Fibroblast of lung (primary cell): ENCODE measurements at places on chromosomes 1 and 21. TPM values are rescaled to one million over a fixed set of nuclear protein-coding genes. Genes with fewer than 3 reads are reported as not detected.

DNA sequence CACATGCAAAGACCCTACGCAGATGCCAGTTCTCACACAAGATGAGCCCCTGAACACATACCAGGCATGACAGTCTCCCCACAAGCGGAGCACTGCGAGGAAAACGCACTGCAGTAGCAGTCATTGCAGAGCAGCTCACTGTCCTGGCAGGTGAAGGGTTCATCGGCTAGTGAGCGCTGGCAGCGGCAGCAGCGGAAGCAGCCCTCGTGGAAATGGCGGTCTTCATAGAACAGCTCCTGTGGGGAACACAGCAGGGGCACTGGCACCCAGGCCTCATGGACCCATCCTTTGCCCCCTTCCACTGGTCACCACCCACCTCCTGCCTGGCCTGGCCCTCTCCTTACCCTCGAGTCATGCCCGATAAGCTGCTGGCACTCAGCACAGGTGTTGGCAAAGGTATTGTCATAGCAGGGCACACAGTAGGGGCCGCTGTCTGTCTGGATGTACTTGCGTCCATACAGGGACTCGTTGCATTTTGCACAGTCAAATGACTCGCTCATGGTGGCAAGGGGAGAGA is 6.3 kb downstream of the FHL3 start:
- DNase-seq: no peak

- no peak for DNase-seq
Measured at GRCh38 chr1:30377230-30378002, 346.0 kb downstream of the MATN1 start.

- DNase-seq: peak; percentile 91
Measured at GRCh38 chr1:243525085-243525487, 269.2 kb downstream of the SDCCAG8 start.

DNA sequence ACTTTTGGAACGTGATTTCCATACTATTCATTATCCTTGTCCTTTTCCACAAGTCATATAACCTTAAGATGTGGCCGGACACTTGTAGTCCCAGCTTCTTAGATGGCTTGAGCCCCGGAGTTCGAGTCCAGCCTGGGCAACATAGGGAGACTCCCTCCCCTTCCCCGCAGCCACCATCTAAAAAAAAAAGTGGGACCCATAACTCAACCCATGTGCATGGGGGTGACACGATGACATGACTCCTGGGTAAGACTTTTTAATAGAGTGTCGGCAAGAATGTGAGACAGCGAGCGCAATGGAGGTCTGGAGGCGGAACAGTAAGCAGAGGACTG is 25.7 kb downstream of the MIA3 start:
- DNase-seq: no peak

DNA sequence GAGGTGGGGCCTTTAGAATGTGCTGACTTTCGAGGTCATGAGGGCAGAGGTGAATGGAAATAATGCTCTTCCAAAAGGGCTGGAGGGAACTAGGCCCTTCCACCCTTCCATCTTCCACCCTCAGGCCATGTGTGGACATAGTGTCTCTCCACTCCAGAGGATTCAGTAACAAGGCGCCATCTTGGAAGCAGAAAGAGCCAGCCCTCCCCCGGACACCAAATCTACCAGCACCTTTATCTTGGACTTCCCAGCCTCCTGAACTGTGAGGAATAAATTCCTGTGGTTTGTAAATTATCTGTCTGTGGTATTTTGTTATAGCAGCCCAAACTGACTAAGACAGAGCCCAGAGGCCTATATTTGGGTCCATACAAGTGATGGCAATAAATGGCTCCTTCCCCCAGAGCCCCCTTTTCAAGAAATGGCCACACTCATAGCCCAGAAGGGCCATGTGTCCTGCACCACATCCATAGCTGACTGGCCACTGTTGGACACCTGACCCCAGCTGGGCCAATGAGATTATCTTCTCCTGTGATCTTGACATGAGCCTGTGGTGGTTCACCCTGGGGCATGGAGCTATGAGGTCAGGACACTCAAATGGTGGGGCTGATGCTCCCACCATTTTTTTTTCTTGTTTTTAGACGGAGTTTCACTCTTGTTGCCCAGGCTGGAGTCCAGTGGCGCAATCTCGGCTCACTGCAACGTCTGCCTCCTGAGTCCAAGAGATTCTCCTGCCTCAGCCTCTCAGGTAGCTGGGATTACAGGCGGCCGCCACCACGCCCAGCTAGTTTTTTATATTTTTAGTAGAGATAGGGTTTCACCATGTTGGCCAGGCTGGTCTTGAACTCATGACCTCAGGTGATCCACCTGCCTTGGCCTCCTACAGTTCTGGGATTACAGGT is 114.9 kb downstream of the RRAGC start:
- DNase-seq: no peak

GRCh38 chr1:64909031-64909430 is 57.3 kb downstream of the JAK1 start:
- no peak for DNase-seq

DNA sequence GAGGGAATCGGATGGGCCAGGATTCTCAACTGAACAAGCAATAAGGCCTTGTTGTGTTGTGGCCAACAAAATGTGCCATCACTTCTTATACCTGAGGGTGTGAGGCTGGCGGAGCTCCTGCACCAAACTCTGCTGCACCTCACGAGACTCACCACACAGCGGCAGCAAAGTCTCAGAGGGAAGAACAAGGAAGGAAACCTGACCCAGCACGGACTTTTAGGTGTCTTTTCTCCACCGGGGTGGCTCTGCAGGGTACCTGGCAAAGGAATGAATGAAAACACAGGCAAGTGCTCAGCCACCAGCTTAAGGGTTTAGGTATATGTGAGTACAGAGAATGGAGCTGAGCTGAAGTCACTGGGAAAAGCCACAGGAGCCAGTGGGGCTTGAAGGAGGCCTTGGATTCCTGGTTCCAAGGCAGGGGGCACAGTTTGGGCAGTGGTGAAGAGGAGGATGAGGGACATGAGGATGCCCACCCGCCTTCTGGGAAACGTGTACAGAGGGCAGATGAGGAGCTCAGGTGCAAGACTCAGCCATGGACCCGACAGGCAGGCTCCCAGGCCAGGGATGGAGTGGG is 31.1 kb upstream of the HSD3B1 start:
- peak; percentile 11 for DNase-seq

DNA sequence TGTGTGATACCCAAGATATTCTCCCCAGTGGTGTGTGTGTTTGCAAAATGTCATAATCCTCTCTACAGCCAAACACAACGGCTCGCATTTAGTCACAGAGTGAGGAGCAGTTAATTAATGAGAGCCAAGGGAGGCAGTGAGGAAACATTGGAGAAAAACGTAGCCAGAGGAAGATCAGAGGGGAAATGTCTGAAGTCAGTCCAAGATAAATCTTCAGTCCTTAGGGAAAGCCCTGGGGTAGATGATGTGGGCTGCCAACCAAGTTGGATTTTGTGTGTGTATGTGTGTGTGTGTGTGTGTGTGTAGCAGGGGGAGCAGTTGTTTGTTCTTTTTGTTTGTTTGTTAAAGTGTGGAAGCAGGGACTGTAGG is 201.0 kb upstream of the PTBP2 start:
- peak; percentile 51 for DNase-seq

- DNase-seq: no peak
Measured at GRCh38 chr1:170593173-170594011, 61.4 kb downstream of the GORAB start.

DNA sequence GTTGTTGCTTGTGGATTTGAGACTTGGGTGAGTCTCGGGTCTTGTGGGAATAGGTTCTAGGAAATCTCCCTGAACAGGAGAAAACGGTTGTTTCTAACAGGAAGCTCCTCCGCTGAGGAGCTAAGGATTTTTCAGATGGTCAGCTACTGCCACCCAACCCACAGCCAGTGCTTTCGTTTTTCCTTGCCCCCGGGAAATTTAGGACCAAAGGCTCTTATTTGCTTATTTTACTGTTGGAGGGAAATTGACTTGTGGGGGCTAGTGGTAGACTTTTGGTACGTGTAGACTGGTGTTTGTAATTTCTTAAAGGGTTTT is 792 bp downstream of the SNX7 start:
- peak; percentile 63 for DNase-seq

DNA sequence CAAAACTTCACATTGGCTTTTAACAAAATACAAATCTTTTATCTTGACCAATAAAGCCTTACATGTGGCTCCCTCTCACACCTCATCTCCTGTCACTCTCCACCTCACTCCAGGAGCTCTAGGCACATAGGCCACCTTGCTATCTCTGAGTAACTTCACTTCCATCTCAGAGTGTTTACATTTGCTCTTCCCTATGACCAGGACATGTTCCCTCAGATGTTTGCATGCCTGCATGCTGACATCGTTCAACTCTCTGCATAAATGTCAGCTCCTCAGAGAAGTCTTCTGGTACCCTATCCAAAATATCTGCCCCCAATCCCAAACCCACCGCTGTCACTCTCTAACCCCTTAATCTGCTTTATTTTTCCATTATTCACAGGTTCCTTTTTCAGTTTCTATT is 110.9 kb downstream of the TOMM20 start:
- peak; percentile 61 for DNase-seq

DNA sequence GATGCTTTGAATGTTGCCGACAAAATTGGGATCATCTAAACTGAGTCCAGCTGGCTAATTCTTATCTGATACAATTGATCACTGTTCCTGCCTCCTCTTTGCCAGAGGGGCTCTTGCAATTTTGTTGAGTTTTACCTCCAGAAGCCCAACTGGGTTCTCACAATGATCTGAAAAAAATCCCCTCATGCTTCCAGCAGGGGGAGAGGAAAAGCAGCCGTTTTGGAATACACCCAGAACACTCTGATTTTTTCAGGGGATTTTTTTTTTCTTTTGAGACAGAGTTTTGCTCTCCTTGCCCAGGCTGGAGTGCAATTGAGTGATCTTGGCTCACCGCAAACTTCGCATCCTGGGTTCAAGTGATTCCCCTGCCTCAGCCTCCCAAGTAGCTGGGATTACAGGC is 13.9 kb upstream of the RERE start:
- peak; percentile 30 for DNase-seq

DNA sequence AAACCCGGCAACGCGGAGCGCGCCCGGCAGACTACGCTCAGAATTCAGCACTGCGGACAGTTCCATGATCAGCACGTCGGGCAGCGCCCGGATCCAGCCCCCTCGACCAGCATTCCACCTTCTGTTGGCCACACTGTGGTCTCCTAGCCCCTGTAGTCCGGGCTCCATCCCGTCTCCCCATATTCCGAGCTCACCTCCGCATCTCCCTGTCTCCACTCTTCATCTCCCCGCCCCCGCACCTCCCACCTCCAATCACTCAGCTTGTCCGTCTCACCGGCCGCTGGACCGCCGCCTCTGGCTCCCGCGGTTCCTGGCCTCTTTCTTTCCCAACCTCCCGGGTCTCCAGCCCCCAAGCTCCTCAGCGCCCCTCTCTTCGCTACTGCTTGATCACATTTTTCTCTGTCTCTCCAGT is 500 bp downstream of the EPHA10 start:
- peak; percentile 30 for DNase-seq

- DNase-seq: no peak
Measured at GRCh38 chr1:4219826-4220225, 319.8 kb upstream of the C1orf174 start.

GRCh38 chr1:180606155-180606554 is 25.7 kb upstream of the XPR1 start:
- no peak for DNase-seq

DNA sequence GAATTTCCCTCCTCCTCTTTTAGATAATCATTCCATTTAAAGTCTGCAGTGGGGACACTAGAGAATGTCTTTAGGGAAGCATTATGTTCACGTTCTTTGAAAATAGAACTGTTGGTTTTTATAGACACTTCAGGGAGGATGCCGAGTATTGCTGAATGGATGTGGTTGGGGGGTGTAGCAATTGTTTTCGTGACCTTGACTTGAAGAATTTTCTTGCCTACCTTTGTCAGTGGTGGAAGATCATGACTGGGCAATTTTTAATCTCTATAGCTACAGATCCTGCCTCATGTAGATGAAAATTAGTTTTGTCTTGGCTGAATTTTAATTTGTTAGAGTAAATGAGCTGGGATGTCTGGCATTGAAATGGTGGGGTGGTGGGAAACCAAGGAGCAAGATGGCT is 3.8 kb downstream of the SMG7 start:
- no peak for DNase-seq

- peak; percentile 81 for DNase-seq
Measured at GRCh38 chr1:115929881-115930280, 46.4 kb upstream of the SLC22A15 start.

GRCh38 chr1:30191154-30191702 is 532.2 kb downstream of the MATN1 start:
- peak; percentile 88 for DNase-seq

DNA sequence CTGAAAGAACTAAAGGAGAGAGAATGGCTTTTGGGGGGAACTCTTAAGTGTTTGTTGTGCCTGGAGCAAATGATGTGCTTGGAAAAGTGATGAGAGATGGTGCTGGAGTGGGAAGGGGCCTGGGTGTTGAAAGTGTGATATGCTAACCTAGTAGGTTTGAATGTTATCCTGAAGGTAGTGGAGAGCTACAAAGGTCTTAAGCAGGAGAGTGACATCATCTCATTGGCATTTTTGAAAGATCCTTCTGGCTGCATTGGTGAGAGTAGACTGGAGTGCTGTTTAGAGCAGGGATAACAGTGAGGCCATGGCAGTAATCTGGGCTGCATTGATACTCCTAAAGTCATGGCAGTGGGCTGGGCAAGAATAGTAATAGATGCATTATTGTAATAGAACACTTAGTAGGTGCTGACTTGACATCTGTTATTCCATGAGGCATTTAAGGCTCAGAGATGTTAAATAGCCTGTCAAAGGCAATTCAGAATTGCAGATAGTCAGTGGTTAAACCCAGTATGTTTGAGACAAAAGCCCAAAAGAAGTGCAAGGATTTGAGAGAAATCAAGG is 44.5 kb downstream of the MDM4 start:
- DNase-seq: peak; percentile 71

DNA sequence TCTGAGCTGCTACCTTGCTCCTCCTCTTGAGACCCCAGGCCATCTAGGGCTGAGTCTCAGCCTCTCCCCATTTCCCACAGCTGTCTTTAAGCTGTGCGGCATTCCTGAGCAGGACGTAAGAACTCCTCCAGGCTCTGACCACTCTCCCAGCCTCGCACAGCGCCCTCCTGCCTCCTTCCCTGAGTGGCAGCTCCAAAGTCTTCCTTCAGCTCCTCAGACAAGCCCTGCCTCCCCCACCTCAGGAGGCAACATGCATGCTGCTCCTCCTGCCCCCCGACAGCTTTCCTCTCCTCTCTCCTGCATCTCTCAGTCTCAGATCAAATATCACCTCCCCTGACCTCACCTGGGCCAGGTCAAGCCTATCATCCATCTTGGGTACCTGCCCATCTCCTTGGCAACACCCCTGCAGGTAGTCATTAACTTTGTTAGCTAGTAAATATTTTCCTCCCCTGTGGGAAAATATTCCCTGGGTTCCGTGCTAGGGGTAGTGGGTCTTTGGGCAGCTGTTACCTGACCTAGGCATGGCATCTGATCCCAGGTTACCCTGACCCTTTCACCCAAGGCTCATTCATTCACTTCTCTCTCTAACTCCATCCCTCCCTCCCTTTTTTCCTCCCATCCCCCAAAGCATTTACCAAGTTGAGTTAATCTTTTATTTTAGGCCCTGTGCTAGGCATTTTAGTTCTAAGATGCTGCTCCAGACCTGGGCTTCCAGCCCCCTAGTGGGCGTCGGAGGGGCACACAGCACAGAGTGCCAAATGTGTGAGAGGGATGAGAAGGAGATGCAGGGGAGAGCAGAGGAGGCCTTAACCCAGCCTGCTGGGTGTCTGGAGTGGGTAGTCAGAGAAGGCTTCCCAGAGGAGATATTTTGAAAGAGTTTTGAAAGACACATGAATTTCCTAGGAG is 419.9 kb downstream of the PTPRU start:
- no peak for DNase-seq

GRCh38 chr1:91173346-91173890 is 151.6 kb upstream of the ZNF644 start:
- DNase-seq: no peak

Gene HSF2BP
- 1.2 and 1.8 TPM in 2 replicates for total RNA-seq

Gene TAS1R1
- under 0.01 and 0.17 TPM in 2 replicates for total RNA-seq

Gene OR2T29
- total RNA-seq: not detected in 2 replicates

Gene TFF1
- not detected in 2 replicates for total RNA-seq

Gene MPL
- not detected in 2 replicates for total RNA-seq
